ENCODE measurements at places on chromosomes 7 and 10. TPM values are rescaled to one million over a fixed set of nuclear protein-coding genes. Genes with fewer than 3 reads are reported as not detected.

ADO gene
- 19.0 TPM for total RNA-seq

DDIT4 gene
- 153 TPM for total RNA-seq

TACC2 gene
- total RNA-seq, result 91.1 TPM

KEL gene
- total RNA-seq, result not detected

SAP25 gene
- 0.28 TPM for total RNA-seq

ENO4 gene
- 0.34 TPM for total RNA-seq

CPXM2 gene
- not detected for total RNA-seq

TMEM176B gene
- total RNA-seq, result 0.16 TPM

RELN gene
- 0.03 TPM for total RNA-seq

TAS2R60 gene
- total RNA-seq, result not detected

MKX gene
- not detected for total RNA-seq

PKD2L1 gene
- total RNA-seq, result 0.15 TPM

TET1 gene
- 0.57 TPM for total RNA-seq

HMX3 gene
- not detected for total RNA-seq

PLXDC2 gene
- total RNA-seq, result 0.06 TPM

GPR26 gene
- not detected for total RNA-seq

SPDYE2 gene
- not detected for total RNA-seq

ANAPC16 gene
- 70.5 TPM for total RNA-seq

STEAP1B gene
- 0.30 TPM for total RNA-seq

ZNF282 gene
- 25.8 TPM for total RNA-seq

SRRM3 gene
- 6.1 TPM for total RNA-seq

ZNF33A gene
- total RNA-seq, result 10.3 TPM

HOXA13 gene
- total RNA-seq, result 2.2 TPM

SH2D4B gene
- total RNA-seq, result not detected

CHRM2 gene
- not detected for total RNA-seq

FGFBP3 gene
- total RNA-seq, result 2.2 TPM

CACNB2 gene
- total RNA-seq, result not detected

HECW1 gene
- total RNA-seq, result 12.2 TPM

PLEKHA1 gene
- 25.2 TPM for total RNA-seq

Data from A549 treated with DMSO at 1 μM for 4 hours (cell line).